Gastrocnemius medialis (tissue), 4 donors: ENCODE measurements at places on chromosomes 3 and 15. TPM values are rescaled to one million over a fixed set of nuclear protein-coding genes. Genes with fewer than 3 reads are reported as not detected.

Gene TM4SF1
- total RNA-seq: 38.4 TPM

Gene EDEM1
- total RNA-seq: 12.3 TPM

DNA sequence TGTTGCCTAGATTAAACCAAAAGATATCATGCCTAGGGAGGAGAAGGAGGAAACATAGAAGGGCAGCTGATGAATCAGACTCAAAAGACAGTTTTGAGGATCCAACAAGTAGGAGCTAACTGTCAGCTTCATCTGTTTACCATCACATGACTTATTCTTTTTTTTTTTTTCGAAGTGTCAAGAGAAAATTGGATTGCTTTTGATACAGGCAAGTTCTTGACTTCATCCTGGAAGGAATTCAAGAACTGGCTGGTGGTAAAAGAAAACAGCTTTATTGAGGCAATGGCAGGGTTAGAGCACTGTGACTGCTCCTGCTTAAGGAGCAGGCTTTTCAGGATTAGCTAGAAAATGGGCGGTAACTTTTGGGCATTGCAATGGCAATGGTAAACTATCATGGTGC, 227.5 kb upstream of the KCNMB2 start:
- no peaks in the 10 kb centered on the region for H3K36me3 ChIP-seq
- H3K27ac ChIP-seq: no peak overlapping the region
- no peaks in the 10 kb centered on the region for H3K4me1 ChIP-seq

GRCh38 chr15:74888716-74889115, 1.1 kb upstream of the MPI start:
- H3K4me1 ChIP-seq: peaks cover 25% of the 10 kb centered on the region
- no peaks in the 10 kb centered on the region for H3K36me3 ChIP-seq
- no peak for DNase-seq

Gene AP3B2
- total RNA-seq: not detected

GRCh38 chr3:42451546-42452230, 41.3 kb upstream of the LYZL4 start:
- H3K27me3 ChIP-seq: no peaks in the 10 kb centered on the region
- H3K27ac ChIP-seq: no peak overlapping the region
- no peak overlapping the region for H3K4me3 ChIP-seq
- no peak for DNase-seq

- DNase-seq: no peak
- H3K27me3 ChIP-seq: no peaks in the 10 kb centered on the region
- H3K4me1 ChIP-seq: no peaks in the 10 kb centered on the region
- H3K36me3 ChIP-seq: no peaks in the 10 kb centered on the region
- no peak overlapping the region for H3K4me3 ChIP-seq
Observed at GRCh38 chr3:117261983-117262421, 552.4 kb downstream of the TUSC7 start.

- no peaks in the 10 kb centered on the region for H3K27me3 ChIP-seq
- H3K27ac ChIP-seq: no peak overlapping the region
- peaks cover 3% of the 10 kb centered on the region for H3K4me1 ChIP-seq
Observed at GRCh38 chr15:80208758-80209734, 43.0 kb downstream of the CTXND1 start.

DNA sequence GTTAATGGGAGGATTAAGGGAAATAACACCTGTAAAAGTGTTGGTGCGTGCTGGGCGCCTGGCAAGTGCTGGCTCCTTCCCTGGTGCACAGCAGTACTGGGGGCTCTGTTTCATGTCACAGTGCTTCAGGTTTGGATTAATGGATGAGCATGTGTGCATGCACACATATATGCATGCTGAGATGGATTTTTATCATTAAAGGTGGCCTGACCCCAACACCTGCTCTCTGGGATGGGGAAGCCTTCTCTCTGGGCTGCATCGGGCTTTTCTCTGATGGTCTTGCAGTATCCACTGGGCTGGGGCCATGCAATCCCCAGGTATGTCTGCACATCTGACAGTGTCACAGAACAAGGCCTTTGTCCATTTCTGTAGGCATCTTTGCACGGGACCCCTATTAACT, 127.5 kb upstream of the PLXNA1 start:
- H3K4me3 ChIP-seq: no peak overlapping the region
- H3K27ac ChIP-seq: no peak overlapping the region
- DNase-seq: no peak
- H3K4me1 ChIP-seq: peaks cover 5% of the 10 kb centered on the region
- H3K27me3 ChIP-seq: no peaks in the 10 kb centered on the region
- H3K36me3 ChIP-seq: no peaks in the 10 kb centered on the region

Gene THAP10
- 0.55 TPM for total RNA-seq

- DNase-seq: no peak
- peaks cover 8% of the 10 kb centered on the region for H3K27me3 ChIP-seq
- no peaks in the 10 kb centered on the region for H3K36me3 ChIP-seq
- H3K4me1 ChIP-seq: no peaks in the 10 kb centered on the region
Observed at GRCh38 chr15:40296561-40297230, 11.0 kb downstream of the PLCB2 start.

GRCh38 chr3:47890828-47891612, 88.1 kb downstream of the DHX30 start:
- peak overlapping the region; percentile 69 for H3K27ac ChIP-seq
- H3K4me1 ChIP-seq: peaks cover 52% of the 10 kb centered on the region
- peak; percentile 47 for DNase-seq
- no peak overlapping the region for H3K4me3 ChIP-seq
- H3K36me3 ChIP-seq: peaks cover 30% of the 10 kb centered on the region

Gene FSTL1
- 77.5 TPM for total RNA-seq

Gene C3orf49
- total RNA-seq: not detected

Gene MAGEL2
- total RNA-seq: 0.09 TPM

DNA sequence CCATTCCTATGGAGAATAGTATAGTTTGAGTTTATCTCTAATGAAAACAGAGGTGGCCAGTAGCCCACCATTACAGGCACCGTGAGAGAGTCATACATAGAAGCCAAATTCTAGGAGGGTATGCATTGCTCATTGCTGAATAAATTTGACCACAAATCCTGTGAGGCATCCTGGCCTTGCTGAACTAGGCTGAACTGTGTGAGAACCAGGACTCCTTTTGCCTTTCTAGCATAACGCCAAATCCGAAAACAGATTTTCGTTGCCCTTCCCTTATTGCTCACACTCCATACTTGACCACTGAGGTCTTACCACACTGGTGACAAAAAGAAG, 50.4 kb downstream of the SLC2A2 start:
- H3K4me3 ChIP-seq: no peak overlapping the region
- H3K4me1 ChIP-seq: no peaks in the 10 kb centered on the region
- DNase-seq: no peak
- H3K36me3 ChIP-seq: no peaks in the 10 kb centered on the region

GRCh38 chr3:152307829-152308474, 39.2 kb downstream of the MBNL1 start:
- peak overlapping the region; percentile 86 for H3K27ac ChIP-seq
- peak overlapping the region; percentile 5 for H3K4me3 ChIP-seq
- no peaks in the 10 kb centered on the region for H3K27me3 ChIP-seq
- no peaks in the 10 kb centered on the region for H3K36me3 ChIP-seq
- H3K4me1 ChIP-seq: peaks cover 87% of the 10 kb centered on the region
- DNase-seq: no peak

Gene RBP2
- not detected for total RNA-seq

DNA sequence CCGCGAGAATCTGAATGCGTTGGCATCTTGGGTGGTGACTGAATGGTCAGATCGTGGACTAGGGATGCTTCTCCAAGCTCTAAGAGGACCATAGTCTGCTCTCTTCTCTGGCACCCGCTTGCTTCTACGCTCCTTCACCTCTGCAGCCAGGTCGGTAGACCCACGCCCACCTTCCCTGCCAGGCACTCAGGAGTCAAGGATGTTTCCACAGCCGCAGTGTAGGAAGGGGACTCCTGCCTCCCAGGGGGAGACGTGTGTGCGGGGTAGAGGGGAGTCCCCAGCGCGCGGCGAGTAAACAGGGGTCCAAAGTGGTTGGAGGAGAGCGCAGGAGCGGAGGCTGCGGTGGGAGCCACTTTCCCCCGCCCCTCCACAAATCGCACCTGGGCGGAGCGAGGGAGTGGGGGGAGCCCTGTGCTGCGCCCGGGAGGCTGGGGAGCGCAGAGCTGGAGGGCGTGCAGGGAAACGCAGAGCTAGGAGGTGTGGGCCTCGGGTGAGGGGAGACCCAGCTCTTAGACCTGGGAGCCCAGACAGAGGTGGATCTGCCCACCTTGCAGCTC, 1.7 kb downstream of the LRRC3B start:
- H3K27me3 ChIP-seq: no peaks in the 10 kb centered on the region
- DNase-seq: no peak
- H3K36me3 ChIP-seq: no peaks in the 10 kb centered on the region
- no peak overlapping the region for H3K27ac ChIP-seq
- H3K4me3 ChIP-seq: peak overlapping the region; percentile 68

GRCh38 chr15:37034392-37034791, 66.0 kb downstream of the MEIS2 start:
- no peaks in the 10 kb centered on the region for H3K27me3 ChIP-seq
- H3K4me3 ChIP-seq: no peak overlapping the region
- H3K27ac ChIP-seq: no peak overlapping the region
- DNase-seq: no peak
- H3K36me3 ChIP-seq: no peaks in the 10 kb centered on the region

Gene ATP10A
- 0.42 TPM for total RNA-seq

Gene OCA2
- 0.16 TPM for total RNA-seq

GRCh38 chr15:25947323-25948314, 84.5 kb upstream of the ATP10A start:
- H3K27me3 ChIP-seq: no peaks in the 10 kb centered on the region
- H3K36me3 ChIP-seq: no peaks in the 10 kb centered on the region
- H3K4me3 ChIP-seq: no peak overlapping the region
- no peaks in the 10 kb centered on the region for H3K4me1 ChIP-seq
- DNase-seq: no peak

Gene FOXL2NB
- not detected for total RNA-seq

DNA sequence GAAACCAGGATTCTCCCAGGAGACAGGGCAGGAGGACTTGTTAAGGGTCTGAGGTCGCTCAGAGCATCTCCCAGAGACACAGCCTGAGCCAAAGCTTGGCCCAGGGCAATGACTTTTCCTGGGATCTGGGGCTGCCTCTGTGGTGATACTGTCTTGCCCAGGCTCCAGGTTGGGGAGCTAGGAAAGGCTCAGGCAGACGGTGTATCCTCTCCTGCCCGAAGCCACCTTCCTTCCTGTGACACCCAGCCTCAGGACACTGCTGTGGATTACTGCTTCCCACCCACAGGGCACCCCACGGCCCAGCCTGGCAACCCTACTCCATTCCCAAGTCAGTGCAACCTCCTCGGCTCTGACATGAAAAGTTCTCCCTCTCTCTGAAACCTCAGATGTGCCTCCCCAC, 31.9 kb downstream of the SCN5A start:
- no peak for DNase-seq
- no peak overlapping the region for H3K4me3 ChIP-seq
- H3K4me1 ChIP-seq: no peaks in the 10 kb centered on the region

DNA sequence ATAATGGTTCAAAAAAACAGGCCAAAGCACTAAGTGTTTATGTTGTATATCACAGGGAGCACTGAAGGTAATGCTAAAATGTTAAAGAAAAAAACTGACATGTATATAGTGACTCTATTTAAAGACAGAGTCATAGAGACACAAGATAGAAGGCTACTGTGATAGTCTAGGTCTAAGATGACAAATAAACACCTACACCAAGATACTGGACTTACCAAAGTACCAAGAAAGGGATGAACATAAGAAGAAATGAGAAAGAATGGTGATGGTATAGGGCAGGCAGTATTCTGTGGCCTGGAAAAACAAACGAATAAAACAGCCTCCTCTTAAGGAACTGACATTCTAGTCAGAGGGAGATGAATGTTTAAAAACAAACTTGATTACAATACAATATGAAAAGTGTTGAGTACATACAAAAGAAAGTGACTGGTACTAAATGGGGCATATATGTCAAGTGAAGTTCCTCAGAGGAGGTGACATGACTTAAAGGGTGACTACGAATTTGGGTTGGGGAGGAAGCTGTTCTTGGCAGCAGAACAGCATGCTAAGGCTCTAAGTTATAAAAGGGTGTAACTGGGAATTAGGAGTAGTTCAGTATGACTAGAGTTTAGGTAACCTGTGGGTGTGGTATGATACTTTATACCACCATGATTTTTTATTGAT, 5.9 kb downstream of the ABHD10 start:
- peaks cover 8% of the 10 kb centered on the region for H3K4me1 ChIP-seq
- no peak for DNase-seq
- peaks cover 17% of the 10 kb centered on the region for H3K36me3 ChIP-seq
- no peak overlapping the region for H3K27ac ChIP-seq
- H3K27me3 ChIP-seq: no peaks in the 10 kb centered on the region
- H3K4me3 ChIP-seq: no peak overlapping the region

Gene SLC25A20
- 67.8 TPM for total RNA-seq

Gene B3GNT5
- total RNA-seq: 41.2 TPM

DNA sequence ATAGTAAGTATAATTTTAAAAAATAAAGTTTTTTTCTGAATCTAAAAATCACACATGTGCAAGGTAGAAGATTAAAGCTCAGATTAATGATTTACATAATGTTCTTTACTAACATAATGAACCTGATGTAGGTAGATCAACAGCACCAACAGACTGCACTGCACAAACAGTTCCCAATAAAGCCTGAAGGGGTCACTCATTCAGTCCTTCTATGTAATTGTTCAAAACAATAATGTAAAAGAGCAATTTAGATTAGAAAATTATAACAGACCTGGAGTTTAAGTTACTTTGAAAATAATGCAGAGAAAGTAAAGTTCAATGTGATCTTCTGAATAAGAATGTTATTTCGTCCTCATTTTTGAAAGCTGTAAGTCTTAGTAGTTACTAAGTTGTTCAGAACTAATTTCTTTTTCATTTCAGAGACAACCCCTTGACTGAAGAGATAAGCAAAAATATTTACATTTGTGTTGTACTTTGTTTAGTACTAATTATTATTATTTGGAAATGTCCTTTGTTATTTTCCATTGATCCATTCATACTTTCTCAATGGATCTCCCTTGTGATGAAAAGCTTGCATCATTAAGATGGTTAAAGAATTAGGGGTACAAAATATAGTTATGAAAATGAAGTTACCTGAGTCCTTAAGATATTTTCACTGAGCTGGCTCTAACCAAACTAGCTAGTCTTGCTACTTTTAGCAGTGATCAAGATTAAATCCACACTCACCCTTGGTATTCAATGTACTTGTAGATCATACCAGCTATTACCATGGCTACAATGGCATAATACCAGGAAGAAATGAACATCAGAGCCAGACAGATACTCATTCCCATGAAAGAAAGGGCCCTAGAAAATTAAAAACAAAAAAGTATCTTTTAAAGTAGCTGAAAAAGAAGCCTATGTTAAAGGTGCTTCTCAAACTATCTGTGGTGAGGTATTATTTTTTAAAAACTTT, 16.8 kb downstream of the EMC4 start:
- H3K4me1 ChIP-seq: no peaks in the 10 kb centered on the region
- H3K27ac ChIP-seq: no peak overlapping the region
- no peak overlapping the region for H3K4me3 ChIP-seq

GRCh38 chr3:67196677-67197076, 198.6 kb downstream of the KBTBD8 start:
- H3K27me3 ChIP-seq: no peaks in the 10 kb centered on the region
- no peak overlapping the region for H3K27ac ChIP-seq
- DNase-seq: no peak
- H3K4me3 ChIP-seq: no peak overlapping the region
- no peaks in the 10 kb centered on the region for H3K36me3 ChIP-seq
- no peaks in the 10 kb centered on the region for H3K4me1 ChIP-seq

Gene MITF
- 105 TPM for total RNA-seq
